Effector memory CD4-positive, alpha-beta T cell (primary cell): ENCODE measurements at places on chromosomes 4 and X.

DNA sequence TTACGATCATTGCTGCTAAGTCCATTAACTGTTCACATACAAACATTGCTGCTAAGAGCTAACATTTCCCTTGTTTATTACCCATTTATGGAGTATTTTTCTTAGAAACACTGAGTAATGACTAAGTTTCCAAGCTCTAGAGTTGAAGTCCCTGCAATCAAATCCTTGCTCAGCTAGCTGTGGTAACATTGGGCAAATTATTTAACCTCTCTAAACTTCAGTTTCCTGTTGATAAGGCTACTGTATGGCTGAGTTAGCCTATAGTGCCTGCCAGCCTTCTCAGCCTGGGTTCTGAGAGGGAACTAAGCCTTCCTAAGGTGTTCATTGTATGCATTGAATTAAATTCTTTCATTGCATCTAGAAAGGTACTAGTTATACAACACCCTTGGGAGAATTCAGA, 15.2 kb upstream of the SCOC start:
- H3K27ac ChIP-seq = no peak overlapping the region
- no peak overlapping the region for H3K4me3 ChIP-seq
- H3K27me3 ChIP-seq = no peaks in the 10 kb centered on the region
- DNase-seq = no peak

- no peaks in the 10 kb centered on the region for H3K27me3 ChIP-seq
- no peaks in the 10 kb centered on the region for H3K36me3 ChIP-seq
- no peak overlapping the region for H3K4me3 ChIP-seq
These were observed 37.0 kb downstream of the IRS4 start for GRCh38 chrX:108699368-108699767.

DNA sequence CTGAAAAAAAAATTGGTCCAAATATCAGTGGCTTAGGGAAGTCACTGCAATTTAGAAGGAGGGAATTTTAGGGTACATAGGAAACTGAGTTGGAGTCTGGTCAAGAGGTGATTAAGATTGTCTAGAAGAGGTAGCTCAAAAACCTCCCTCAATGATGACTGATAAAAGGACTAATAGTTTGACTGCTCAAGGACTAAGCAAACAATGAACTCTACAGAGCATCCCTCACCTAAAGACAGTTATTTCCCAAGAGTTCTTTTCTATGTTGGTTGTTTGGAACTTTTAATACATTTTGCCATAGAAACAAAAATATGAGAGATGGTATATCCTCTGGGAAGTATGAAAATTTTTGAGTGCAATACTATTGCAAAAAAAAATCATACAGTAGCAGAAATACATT, 35.7 kb downstream of the MAOB start:
- no peaks in the 10 kb centered on the region for H3K4me1 ChIP-seq
- H3K36me3 ChIP-seq = no peaks in the 10 kb centered on the region
- H3K27ac ChIP-seq = no peak overlapping the region
- no peaks in the 10 kb centered on the region for H3K27me3 ChIP-seq

DNA sequence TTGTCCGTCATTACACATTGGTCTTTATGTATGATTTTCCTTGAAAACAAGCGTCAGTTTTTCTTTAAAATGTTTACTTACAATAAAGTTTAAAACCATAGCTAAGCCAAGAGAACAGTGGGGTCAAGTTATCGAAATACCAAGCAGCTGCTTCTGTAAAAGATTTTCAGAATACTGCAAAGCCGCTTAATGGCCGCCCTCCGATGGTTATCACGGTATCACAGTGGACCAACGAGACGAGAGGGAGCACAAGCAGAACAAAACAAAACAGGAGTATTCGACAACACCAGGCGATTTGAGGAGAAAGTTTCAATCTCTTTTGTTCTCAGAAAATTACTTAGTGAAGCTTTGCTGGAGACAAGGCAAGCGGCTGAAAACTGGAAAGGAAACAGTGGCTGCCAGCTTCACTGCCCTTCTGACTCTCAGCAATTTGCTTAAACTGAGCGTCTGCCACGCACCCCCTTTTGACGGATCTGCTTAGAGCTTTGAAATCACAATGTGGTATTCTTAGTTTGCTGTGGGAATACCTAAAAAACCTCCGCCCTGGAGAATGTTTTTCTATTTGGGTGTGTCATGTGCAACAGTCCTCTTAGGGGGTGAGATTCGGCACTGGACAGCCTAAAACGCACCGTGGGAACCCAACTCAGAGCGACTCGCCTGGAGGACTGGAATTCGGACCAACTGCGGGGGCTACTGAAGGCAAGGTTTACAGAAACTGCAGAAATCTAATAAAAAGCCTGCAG, 199.8 kb downstream of the NSUN7 start:
- H3K4me3 ChIP-seq = no peak overlapping the region
- H3K36me3 ChIP-seq = no peaks in the 10 kb centered on the region
- DNase-seq = no peak
- H3K4me1 ChIP-seq = no peaks in the 10 kb centered on the region

GRCh38 chrX:103571726-103572125, 13.6 kb upstream of the TCEAL4 start:
- H3K27me3 ChIP-seq = no peaks in the 10 kb centered on the region
- H3K36me3 ChIP-seq = no peaks in the 10 kb centered on the region
- H3K27ac ChIP-seq = no peak overlapping the region
- DNase-seq = no peak

- no peaks in the 10 kb centered on the region for H3K27me3 ChIP-seq
- no peak overlapping the region for H3K4me3 ChIP-seq
- no peak for DNase-seq
- H3K36me3 ChIP-seq = no peaks in the 10 kb centered on the region
- H3K4me1 ChIP-seq = no peaks in the 10 kb centered on the region
These were observed 563.9 kb downstream of the GRXCR1 start for GRCh38 chr4:43456383-43456782.

- no peak overlapping the region for H3K4me3 ChIP-seq
- H3K4me1 ChIP-seq = no peaks in the 10 kb centered on the region
- no peak for DNase-seq
- no peaks in the 10 kb centered on the region for H3K27me3 ChIP-seq
These were observed 41.4 kb upstream of the MAGEA4 start for GRCh38 chrX:151871244-151871643.

DNA sequence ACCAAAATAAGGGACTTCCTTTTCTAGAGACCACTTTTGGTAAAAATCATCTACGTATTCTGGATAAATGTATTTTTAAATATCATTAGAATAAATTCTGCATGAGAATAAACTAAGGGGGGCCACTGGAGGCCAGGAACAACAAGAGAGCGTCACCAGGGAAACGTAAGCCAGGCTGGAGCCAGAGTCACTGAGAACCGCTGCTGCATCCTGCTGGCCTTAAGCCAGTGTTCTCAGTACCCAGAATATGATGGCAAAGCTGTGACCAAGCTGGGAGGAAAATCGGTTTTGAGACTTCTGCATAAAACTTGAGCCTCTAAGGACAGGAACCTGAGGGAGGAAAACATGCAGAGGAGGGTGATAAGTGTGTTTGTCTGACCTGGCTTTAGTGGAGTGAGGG, 63.0 kb upstream of the FAM9A start:
- H3K36me3 ChIP-seq = no peaks in the 10 kb centered on the region
- H3K27me3 ChIP-seq = no peaks in the 10 kb centered on the region
- H3K4me3 ChIP-seq = no peak overlapping the region
- H3K4me1 ChIP-seq = no peaks in the 10 kb centered on the region
- H3K27ac ChIP-seq = no peak overlapping the region

DNA sequence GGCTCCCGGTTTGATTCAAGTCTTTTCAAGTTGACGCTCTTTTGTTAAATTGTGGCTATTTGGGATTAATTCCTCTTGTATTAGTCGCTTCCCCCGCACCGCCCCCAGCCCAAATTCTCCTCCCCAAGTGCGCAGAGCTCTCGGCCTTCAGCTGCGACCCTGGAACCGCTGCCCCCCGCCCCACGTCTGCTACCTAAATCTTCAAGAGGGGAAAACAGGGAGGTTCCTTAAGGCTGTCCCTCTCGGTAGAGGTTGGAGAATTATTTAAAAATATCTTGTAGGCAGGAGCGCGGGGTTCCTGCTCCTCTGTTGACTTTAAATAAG, 860 bp upstream of the RPS6KA3 start:
- no peak for DNase-seq
- H3K36me3 ChIP-seq = no peaks in the 10 kb centered on the region
- H3K4me3 ChIP-seq = peak overlapping the region; percentile 62

- no peaks in the 10 kb centered on the region for H3K36me3 ChIP-seq
- H3K27me3 ChIP-seq = peaks cover 4% of the 10 kb centered on the region
- H3K4me3 ChIP-seq = no peak overlapping the region
- no peak for DNase-seq
- H3K4me1 ChIP-seq = no peaks in the 10 kb centered on the region
These were observed 63.7 kb upstream of the PDLIM3 start for GRCh38 chr4:185598846-185599552.

DNA sequence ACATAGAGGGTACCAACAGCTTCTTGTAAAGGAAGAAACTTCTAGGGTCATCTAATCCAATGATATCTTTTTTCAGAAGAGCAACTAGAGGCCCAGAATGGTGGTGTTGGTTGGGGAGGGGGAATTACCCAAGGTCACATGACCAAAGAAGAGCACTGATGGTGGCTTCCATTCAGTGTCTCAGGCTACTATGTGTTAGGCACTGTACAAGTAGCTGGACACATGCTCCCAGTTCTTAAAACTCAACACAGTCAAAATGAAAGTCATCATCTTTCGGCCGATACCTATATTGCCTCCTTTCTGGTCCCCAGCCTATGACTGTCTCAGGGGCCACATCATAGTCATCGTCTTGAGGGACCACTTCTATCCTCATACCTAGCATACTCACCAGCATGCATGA, 88.1 kb downstream of the ARHGAP6 start:
- H3K4me1 ChIP-seq = no peaks in the 10 kb centered on the region
- H3K27me3 ChIP-seq = no peaks in the 10 kb centered on the region
- no peaks in the 10 kb centered on the region for H3K36me3 ChIP-seq
- no peak overlapping the region for H3K27ac ChIP-seq
- no peak overlapping the region for H3K4me3 ChIP-seq

- no peaks in the 10 kb centered on the region for H3K36me3 ChIP-seq
- peaks cover 6% of the 10 kb centered on the region for H3K4me1 ChIP-seq
- DNase-seq = no peak
- H3K4me3 ChIP-seq = no peak overlapping the region
- H3K27me3 ChIP-seq = no peaks in the 10 kb centered on the region
These were observed 108.5 kb downstream of the FAM53A start for GRCh38 chr4:1575418-1576303.

GRCh38 chr4:102494603-102495002, 6.6 kb upstream of the NFKB1 start:
- H3K4me3 ChIP-seq = no peak overlapping the region
- H3K4me1 ChIP-seq = peaks cover 8% of the 10 kb centered on the region
- no peak overlapping the region for H3K27ac ChIP-seq

GRCh38 chr4:186144946-186145569, 40.6 kb downstream of the FAM149A start:
- no peaks in the 10 kb centered on the region for H3K36me3 ChIP-seq
- no peak for DNase-seq
- peak overlapping the region; percentile 45 for H3K4me3 ChIP-seq
- peaks cover 4% of the 10 kb centered on the region for H3K4me1 ChIP-seq

DNA sequence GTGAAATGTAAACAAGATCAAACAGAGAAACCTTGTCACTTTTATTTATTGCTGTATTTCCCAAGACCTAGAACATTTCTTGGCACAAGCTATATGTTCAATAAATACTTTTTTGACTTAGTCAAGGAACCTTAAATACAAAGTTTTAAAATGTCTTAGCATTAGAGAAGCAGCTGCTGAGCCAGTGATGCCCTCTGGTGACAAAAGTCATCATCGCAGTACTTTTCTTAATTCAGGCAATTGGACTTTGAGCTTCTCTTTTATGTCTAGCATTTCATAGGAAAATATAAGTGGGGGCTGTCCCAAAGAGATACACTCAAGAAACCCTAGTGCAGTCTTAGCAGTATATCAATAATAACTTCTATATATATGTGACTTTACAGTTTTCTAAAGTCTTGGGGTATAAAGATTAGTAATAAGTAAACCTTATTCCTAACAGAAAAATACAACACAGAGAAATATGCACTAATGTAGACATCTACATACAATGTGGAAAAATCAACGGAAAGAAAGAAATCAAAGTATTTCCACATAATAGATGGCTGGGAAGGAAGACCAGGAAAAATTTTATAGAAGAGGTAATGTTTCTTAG, 118.4 kb downstream of the DTHD1 start:
- no peaks in the 10 kb centered on the region for H3K36me3 ChIP-seq
- no peak overlapping the region for H3K27ac ChIP-seq
- H3K27me3 ChIP-seq = no peaks in the 10 kb centered on the region
- no peak overlapping the region for H3K4me3 ChIP-seq
- DNase-seq = peak; percentile 6
- H3K4me1 ChIP-seq = peaks cover 3% of the 10 kb centered on the region

DNA sequence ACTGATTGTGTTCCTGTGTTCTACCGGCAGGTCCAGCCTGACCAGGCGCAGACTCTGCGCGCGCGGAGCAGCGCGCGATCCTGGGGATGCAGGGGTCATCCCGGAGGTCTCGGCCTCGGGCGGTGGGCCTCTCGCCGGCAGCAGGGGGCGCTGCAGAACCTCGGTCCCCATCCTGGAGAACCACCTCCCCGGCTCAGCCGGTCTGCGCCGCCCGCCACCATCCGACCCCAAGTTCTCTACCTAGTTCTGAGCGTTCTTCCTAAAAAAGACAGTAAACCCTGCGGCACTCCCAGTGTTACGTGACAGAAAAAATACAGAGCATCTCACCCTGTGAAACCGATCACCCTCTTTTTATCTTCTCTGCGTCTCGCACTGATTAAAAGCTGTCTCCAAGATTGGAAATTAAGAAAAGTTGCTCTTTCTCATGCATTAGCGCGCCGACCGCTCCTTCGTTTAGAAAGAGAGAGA, 1.6 kb downstream of the TRPC3 start:
- peak; percentile 55 for DNase-seq
- H3K36me3 ChIP-seq = no peaks in the 10 kb centered on the region
- no peaks in the 10 kb centered on the region for H3K27me3 ChIP-seq
- no peak overlapping the region for H3K27ac ChIP-seq

DNA sequence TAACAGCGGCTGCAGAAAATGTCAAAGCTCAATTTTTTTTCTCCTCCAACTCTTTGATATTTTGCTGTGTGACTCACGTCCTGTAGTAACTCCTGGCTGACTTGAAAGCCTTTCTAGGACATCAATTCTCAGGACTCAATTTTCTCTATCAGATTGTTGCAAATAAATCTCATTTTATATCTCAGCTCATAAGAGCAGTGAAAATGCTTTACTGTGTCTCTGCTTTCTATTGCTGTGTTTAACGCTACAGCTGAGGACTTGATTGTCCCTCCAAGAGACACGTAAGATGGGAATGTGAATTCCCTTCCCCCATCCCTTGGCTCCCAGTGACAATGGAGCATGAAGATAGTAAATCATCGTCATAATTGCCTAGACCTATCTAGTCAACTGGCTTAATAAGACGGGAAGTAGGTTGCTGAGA, 20.5 kb upstream of the CBR4 start:
- DNase-seq = no peak
- no peaks in the 10 kb centered on the region for H3K36me3 ChIP-seq
- H3K4me3 ChIP-seq = no peak overlapping the region
- H3K27ac ChIP-seq = no peak overlapping the region
- no peaks in the 10 kb centered on the region for H3K4me1 ChIP-seq
- peaks cover 7% of the 10 kb centered on the region for H3K27me3 ChIP-seq

DNA sequence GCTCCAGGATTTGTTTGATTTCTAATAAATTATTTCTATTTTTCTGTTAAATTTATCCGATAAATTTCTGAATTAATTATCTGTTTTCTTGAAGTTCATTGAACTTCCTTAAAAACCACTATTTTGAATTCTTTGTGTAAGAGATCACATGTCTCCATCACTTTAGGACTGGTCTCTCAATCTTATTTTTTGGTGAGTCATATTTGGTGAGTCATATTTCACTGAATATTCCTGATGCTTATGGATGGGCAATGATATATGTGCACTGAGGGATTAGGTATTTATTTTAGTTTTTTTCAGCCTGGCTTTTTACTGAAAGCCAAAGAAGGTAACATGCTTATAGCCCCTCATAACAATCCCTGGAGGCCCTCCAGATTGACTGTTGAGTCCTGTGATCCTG, 48.5 kb upstream of the IL15 start:
- H3K4me1 ChIP-seq = no peaks in the 10 kb centered on the region
- no peak for DNase-seq
- H3K27me3 ChIP-seq = no peaks in the 10 kb centered on the region
- no peak overlapping the region for H3K4me3 ChIP-seq
- H3K27ac ChIP-seq = no peak overlapping the region
